H54 (cell line): ENCODE measurements at places on chromosomes 12 and 14.

- no peak for DNase-seq
Measured at GRCh38 chr12:11882301-11883019, 188.3 kb upstream of the BCL2L14 start.

DNA sequence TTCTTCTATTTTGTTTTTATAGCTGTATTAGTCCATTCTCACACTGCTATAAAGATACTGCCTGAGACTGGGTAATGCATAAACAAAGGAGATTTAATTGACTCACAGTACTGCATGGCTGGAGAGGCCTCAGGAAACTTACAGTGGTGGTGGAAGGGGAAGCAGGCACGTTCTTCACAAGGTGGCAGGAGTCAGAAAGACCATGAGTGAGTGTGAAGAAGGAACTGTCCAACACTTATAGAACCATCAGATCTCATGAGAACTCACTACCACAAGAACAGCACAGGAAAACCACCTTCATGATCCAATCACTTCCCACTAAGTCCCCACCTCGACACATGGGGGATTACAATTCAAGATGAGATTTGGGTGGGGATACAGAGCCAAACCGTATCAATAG is 42.3 kb downstream of the ARMH4 start:
- DNase-seq = no peak

- DNase-seq = no peak
Measured at GRCh38 chr14:97218691-97219430, 421.7 kb downstream of the VRK1 start.

GRCh38 chr12:127742231-127742630 is 524.7 kb upstream of the TMEM132C start:
- no peak for DNase-seq

GRCh38 chr14:101838476-101838875 is 77.0 kb downstream of the PPP2R5C start:
- no peak for DNase-seq

- DNase-seq = no peak
Measured at GRCh38 chr12:9868311-9868801, 798 bp downstream of the CLEC2B start.

GRCh38 chr12:3252450-3252891 is 175.3 kb downstream of the TSPAN9 start:
- DNase-seq = no peak

- DNase-seq = no peak
Measured at GRCh38 chr12:100793182-100793581, 1.4 kb upstream of the ANO4 start.

GRCh38 chr14:36751106-36751505 is 89.4 kb downstream of the PAX9 start:
- DNase-seq = no peak

DNA sequence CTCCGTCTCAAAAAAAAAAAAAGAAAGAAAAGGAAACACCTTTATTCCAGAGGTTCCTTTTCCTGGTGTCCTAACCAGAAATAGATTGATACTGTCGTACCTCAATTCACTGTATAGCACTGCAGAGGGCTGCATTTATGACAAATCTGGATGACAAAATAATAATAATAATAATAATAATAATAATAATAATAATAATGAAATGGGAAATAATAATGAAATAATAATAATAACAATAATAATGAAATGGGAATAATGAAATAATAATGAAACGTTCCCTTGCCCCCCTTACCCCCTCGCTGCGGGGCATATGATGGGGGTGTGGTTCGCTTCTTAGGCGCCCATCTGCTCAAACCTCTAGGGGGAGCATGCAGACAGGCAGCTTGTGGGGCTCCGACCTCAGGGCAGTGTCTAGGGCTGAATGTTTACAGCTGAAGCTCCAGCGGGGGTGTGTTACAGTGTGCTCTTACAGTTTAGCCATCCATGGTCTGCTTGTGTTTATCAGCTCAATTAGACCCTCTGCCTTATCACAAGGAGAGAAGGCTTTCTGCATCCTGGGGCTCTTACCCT is 1088.3 kb upstream of the SEL1L start:
- DNase-seq = no peak
